CD4-positive, alpha-beta T cell treated with Interferon gamma for 1 hour (primary cell): ENCODE measurements at places on chromosomes 6 and 20.

GRCh38 chr6:156699017-156699421 lies 78.2 kb upstream of the ARID1B start:
- no peak for DNase-seq

DNA sequence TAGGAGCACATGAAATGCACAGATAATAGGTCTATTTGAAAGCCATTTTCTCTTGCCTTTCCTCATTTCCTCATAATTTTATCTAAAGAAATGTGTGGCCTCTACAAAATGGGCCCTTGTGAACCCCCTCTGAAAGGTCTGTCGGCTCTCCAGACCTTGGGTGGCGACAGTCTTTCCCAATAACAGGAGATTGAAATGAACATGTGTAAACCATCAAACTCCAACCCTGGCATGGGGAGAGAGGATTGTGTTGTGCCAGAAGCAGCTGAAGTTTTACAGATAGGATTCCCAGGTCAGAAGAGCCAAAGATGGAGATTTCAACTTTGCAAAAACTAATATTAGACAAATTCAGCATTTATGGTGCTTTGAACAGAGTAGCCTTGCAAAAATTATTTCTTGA lies 277.1 kb upstream of the ECI2 start:
- no peak for DNase-seq

DNA sequence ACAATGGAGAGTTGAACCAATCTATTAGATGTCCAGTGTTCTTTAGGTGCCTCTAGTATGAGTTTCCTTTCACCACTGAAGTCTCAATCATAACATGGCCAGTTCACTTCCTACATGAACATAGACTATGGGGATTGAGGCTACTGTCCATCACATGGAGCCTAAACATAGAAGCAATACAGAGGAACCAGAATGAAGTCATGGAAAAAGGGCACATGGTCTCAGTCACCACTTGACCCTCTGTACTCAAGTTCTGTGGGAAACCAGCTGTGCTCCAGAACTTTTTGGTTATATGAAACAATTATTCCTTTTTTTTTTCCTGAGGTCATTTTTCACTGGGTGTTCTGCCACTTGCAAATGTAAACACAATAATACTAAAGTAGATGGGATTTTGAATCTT lies 762.5 kb downstream of the CBLN4 start:
- DNase-seq: no peak

- peak; percentile 35 for DNase-seq
Observed at GRCh38 chr6:15327271-15327670, 81.4 kb downstream of the JARID2 start.

- no peak for DNase-seq
Observed at GRCh38 chr20:17568972-17569521, 828 bp upstream of the DSTN start.

- DNase-seq: no peak
Observed at GRCh38 chr6:133906050-133906449, 17.1 kb downstream of the TCF21 start.

DNA sequence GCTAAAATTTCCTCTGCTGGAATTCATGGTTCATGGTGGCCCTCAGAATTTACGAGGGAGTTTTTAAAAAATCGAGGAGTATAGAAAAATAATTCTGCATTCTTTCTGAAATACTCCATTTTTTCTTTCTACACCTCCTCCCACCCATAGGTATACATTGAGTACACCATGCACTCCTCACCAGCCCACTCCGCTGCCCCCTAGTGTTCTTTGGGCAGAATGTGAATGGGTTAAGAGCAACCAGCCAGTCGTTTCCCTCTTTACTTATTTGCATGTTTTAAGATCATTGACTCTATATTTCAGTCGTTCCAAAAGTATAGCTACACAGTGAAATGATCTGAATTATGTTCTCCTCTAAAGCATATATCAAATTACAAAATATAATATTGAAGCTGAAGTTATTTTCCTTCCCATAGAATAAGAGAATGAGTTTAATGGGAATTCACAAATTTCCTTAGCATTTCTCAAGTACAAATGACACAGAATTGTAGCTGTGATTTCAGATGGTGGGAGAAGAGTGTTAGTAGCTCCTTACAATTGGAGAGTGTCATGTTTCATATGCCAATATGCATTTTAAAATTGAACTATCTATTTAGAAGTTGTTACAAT lies 977.7 kb upstream of the SLC35B3 start:
- no peak for DNase-seq

DNA sequence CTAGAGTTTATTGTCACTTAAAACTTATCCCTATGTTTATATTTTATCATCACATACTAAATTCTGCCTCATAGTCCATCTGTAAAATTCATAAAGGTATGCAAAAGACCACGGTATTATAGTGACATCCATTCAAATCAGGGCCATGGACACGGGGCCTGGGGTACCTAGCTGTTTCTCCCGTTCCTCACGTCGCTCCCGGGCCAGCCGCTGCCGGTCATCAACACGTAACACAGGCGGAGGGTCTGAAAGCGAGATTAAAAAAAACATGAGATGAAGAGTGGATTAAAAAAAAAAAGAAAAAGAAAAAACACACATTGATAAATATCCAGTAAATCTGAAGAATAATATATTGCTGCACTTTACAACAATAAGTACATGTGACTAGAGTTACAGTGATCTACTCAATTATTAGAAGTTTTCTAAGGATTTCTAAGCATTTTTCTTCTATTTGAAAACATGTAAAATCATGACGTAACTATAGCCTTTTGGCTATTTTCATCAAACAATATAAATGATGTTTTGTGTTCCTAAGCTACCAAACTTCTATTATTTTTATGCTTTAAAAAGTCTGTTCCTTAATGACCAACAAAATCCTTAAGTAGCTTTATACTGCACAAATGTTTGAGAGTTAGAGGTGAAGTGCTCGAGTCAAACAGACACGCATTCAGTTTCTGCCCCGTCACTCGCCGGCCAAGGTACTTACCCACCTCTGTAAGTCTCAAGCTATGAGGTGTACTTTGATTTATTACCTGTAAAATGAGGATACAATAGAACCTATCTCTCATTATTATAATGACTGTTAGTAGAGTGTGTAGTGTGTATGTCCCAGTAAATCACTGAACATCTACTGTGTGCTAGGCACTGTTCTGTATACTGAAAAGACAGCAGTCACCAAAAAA lies 122.1 kb upstream of the BCLAF1 start:
- DNase-seq: no peak

GRCh38 chr6:169789944-169790927 lies 38.8 kb downstream of the ERMARD start:
- DNase-seq: peak; percentile 58

GRCh38 chr6:133632906-133633305 lies 256.0 kb upstream of the TCF21 start:
- DNase-seq: no peak
